ENCODE measurements at places on chromosomes 3 and 15.
A peak's percentile ranks its signal among the peaks of the same experiment; 100 is the strongest.

- no peak for DNase-seq
Observed at GRCh38 chr3:73658227-73658626, 33.5 kb upstream of the PDZRN3 start.

- DNase-seq: no peak
Observed at GRCh38 chr15:84603630-84604379, 3.0 kb downstream of the ZSCAN2 start.

- no peak for DNase-seq
Observed at GRCh38 chr3:184505076-184505878, 56.3 kb upstream of the EPHB3 start.

DNA sequence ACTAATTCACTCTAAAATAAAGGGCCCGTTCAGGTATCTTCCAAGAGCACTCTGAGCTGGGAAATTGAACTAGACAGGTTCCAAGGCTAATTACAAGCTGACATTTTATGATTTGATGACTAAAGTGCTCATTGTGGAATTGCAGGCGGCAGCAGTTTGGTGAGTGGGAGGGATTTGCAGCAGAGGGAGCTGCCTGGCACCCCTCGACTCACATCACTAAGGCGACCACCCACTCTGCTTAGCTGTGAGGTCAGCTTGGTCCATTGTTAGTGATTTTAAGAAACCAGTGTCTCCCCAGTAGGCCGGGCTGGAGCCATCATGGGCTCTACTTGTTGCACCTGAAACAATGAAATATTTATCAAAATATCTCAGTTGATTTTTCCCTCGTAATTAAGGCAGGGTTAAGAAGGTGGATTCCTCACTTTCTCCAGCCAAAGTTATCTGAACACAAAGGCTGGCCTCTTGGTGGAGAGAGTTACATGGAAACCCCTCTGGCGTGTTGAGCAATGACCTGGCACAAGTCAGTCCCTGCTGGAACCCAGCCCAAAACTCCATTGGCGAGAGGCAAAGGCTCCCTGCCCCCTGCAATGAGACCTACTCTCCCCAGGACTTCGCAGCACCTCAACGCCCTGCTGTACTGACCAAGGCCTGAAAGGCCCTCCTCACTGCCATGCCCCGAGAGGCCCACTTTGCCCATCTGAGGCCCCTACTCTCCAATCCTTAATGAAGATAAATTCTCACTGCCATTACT lies 65.0 kb upstream of the ATP2B2 start:
- DNase-seq: no peak

DNA sequence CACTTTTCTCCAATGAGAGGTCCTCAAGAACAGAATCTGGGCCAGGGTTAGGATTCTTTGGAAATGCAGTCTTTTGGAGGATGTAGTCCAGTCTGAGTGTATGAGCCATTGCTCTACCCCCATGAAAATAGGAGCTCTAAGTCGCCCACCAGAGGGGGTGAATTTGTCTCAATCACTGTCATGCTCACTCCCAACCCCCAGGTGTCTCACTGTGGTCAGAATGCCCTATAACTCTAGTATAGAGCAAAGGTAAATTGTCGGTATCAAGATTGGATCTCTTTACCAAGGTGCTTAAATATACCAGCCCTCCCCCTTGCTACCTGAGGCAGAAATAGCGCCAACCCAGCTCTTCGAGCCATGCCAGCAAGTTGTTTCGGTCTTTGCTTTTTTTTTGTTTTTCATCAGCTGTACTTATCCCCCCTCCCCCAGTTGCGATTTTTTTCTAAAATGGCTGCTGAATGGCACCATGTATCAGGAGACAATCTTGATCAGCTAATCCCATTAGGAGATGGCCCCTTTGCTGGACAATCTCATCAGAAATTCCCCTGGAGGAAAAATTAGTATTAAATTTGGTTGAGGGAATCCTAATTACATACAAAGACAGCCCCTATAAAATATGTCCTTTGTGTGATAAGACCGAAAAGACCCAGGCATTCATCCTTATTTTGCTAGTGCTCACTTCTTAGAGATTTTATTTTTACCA lies 130.7 kb downstream of the EBLN2 start:
- no peak for DNase-seq

DNA sequence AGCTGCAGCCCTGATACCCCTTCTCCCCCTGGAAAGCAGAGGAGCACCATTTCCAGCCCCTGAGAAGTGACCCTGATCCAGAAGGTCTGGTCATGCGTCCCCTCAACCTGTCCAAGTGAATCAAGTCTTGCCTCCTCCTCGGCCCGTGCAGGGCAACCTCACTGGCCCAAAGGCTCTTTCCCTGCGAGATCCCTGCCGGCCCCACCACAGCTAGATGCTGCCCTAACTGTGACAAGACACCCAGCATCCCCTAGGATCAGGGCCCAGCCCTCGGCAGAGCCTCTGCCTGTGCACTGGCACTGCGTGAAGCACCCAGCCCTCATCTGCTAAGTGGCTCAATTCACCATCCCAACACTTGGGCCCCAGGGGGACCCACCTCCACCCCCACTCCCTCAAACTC lies 155.1 kb downstream of the NUP210 start:
- no peak for DNase-seq

DNA sequence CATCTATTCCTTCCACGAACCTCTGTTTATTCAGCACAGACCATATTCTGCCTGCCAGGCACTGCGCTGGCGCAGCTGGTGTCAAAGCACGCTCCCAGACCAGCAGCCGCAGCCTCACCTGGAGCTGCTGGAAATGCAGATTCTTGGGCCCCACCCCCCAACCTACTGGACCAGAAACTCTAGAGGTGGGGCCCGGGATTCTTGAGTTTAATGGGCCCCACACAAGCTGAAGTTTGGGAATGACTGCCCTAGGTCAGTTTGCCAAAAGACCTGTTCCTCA lies 7.0 kb downstream of the CHST13 start:
- DNase-seq: no peak

- no peak for DNase-seq
Observed at GRCh38 chr15:101489237-101489598, 289 bp downstream of the PCSK6 start.

DNA sequence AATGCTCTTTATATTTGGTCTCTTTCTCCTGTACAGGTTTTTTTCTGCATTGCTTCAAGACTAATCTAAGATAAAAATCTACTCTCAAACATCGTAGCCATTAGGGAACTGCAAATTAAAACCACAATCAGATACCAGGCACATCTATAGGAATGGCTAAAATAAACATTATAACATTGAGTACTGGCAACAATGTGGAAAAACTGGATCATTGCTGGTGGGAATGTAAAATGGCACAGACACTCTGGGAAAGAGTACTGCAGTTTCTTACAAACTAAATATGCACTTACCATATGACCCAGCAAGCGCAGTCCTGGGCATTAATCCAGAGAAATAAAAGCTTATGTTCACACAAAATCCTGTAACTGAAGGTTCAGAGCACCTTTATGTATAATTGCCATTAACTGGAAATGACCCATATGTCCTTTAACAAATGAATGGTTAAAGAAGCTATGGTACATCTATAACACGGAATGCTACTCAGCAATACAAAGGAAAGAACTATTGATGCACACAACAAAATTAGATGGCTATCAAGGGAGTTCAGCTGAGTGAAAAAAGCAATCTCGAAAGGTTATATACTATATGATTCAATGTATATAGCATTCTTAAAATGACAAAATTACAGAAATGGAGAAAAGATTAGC lies 6.3 kb downstream of the ABCC5 start:
- no peak for DNase-seq

GRCh38 chr3:171262431-171262830 lies 197.8 kb downstream of the TNIK start:
- DNase-seq: no peak

DNA sequence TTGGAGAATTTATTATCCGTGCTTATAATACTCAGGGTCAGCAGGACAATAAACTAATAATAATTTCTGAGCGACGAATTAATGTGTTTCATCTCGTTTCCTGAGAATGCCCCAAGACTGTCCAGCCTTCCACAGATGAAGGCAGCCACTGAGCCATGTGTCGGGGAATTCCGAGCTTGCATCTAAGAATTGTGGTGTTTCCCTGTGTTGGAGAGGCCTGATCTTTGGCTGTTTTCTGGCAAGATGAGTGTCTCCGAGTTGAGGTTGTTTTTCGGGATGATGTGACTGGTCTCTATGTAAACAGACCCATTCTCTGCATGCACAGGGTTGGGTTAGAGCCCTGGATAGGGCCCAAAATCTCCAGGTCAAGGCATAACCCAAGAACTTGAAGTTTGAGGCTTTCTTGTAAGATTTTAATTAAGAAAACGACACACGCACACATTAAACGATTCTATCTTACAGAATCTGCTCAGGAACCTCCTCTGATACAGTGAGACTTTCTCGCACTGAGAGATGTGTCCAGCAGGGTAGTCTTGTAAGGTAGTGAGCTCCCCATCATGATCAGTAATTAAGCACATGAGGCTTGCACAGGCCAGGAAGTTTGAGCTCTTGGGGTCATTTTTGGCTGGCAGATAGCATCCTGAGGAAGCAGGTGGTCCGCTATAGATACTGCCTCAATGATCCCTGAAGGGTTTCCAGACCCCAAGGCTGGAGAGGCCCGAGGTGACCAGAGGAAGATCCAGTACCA lies 14.4 kb downstream of the FGD5 start:
- DNase-seq: no peak

GRCh38 chr3:46337911-46338310 lies 16.0 kb upstream of the CCR2 start:
- DNase-seq: no peak

- no peak for DNase-seq
Observed at GRCh38 chr15:96121086-96121920, 209.2 kb upstream of the NR2F2 start.

DNA sequence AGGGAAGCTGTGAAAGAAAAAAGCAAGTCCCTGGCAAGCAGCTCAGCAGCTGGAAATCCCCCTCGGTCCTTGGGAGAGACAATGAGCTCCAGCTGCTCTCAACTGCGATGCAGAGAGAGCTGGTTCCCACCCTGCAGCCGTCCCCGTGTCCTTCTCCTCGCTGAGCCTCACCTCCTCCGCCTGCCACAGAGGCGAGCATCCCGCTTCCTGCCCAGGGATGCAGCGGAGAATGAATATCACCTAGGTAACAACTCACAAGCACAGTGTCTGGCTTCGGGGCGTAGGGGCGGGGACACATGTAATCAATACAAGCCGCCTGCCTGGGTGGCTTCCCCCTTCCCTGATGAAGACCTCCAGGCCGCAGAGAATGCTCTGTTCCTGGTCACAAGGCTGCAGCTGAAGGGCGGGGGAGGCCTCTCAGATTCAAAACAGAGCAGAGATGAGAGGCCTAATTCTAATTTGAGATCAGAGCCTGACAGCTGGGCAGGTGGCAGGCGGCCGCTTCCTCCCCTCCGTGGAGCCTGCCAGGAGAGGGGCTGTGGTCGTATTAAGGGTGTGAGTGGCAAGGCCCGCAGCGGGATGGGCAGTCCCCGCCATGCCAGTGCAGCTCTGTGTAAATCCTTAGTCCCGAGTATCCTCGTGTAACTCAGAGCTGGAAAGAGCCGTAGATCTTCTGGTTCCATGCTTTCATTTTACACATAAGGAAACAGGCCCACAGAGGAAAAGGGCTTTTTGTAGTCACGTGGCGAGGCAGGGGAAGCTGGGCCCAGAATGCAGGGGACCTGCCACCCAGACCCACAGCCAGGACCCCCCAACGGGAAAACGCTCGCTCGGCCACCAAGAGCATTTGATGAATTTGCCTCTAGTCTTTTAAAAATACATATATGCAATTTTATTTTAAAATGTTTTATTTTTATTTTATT lies 24.3 kb downstream of the ZDHHC19 start:
- DNase-seq: no peak

DNA sequence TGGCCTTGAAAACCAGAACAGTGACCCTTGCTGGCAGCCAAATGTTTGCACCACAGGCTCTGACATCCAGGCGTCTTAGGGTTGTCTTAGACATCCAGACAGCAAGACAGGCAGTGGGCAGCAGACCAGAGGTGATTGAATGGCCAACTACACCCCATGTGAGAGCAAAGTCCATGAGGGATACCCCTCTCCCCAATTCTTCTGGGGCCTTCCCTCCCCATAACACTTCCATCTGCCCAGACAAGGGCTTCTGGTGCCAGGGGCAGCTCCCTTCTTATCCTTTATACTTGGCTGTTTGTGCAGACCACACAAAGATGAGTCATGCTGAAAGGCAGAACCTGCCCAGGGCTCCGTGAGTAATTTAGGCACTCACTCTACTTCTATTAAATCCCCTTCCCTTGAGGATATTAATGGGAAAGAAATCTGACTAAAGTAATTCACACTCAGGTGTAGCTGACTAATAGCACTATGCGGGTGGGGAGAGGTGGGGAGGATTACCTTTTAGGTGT lies 257.9 kb downstream of the UACA start:
- no peak for DNase-seq

- DNase-seq: no peak
Observed at GRCh38 chr3:112247350-112247749, 46.7 kb downstream of the SLC9C1 start.

DNA sequence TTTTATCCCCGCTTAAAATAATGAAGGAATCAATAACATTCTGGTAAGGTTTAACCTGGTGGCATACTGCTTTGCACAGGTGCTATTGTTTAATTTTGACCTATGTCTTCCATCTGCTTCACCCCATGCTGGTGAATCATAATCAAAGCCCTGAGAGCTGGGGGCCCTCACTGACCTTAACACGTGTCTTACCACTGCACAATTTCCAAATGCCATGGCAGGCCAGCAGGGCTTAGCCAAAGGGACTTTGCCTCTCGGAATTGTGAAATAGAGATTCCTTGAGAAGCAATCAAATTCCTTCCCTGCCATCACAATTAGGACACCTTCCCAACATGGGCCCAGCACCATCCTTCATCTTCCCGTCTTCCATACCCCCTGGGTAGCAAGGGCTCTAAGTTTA lies 242.6 kb upstream of the THBS1 start:
- no peak for DNase-seq

DNA sequence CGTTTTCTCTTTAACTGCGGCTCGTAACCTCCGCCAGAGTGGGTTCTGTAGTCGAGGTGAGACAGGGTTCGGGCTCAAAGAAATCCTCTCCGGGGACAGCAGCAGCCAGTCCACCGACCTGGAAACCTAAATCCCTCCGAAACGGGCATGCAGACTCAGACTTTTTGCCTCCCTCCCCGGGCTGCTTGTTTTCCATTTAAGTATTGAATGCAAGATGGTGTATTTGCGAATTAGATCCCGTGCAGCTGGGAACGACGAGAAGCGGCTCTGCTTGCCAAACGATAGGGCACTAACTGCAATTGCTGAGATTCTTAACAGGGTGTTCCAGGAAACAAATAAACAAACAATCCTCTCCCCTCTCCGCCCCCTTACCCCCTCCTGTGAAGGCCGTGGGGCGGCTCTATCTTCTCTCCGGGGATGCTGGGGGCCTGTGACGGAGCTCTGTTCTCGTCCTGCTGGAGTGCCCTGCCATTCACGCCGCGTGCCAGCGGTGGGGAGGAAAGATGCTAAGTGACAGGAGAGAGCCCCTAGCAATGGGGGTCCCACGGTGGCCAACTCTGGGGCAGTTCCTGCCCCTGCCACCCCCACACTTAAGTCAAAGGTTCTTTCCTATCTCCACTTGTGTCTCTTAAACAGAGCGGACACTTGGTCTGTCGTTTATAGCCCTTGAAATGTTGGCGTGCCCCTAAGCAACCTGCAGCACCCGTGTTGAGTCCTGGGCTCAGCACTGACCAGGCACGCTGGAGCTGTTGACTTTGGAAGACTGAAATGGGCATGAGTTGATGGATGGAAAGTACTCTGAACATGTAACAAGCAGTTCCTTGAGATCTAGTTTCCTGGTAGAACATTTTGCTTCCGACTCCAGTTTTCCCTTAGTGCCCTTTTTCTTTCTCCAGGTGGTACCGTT lies 1.3 kb upstream of the ETV5 start:
- peak; percentile 17 for DNase-seq

- DNase-seq: no peak
Observed at GRCh38 chr15:68347392-68347791, 69.8 kb downstream of the FEM1B start.
